ENCODE measurements at places on chromosomes 7 and 10. TPM values are rescaled to one million over a fixed set of nuclear protein-coding genes. Genes with fewer than 3 reads are reported as not detected.

SPDYE2B gene
- total RNA-seq, result not detected

GIMAP6 gene
- not detected for total RNA-seq

HK1 gene
- total RNA-seq, result 124 TPM

GJD4 gene
- total RNA-seq, result not detected

TAS2R4 gene
- total RNA-seq, result not detected

PIK3CG gene
- total RNA-seq, result under 0.01 TPM

SEMA3A gene
- total RNA-seq, result 18.4 TPM

GIMAP7 gene
- not detected for total RNA-seq

PLPP4 gene
- 0.89 TPM for total RNA-seq

CC2D2B gene
- not detected for total RNA-seq
